ENCODE measurements at places on chromosomes 13 and 19. TPM values are rescaled to one million over a fixed set of nuclear protein-coding genes. Genes with fewer than 3 reads are reported as not detected.

ZNF283 gene
- total RNA-seq: 6.4 TPM

ZNF726 gene
- 8.0 TPM for total RNA-seq

CD70 gene
- total RNA-seq: not detected

CLIP3 gene
- 0.59 TPM for total RNA-seq

COL4A1 gene
- total RNA-seq: 68.5 TPM

PRTN3 gene
- 0.17 TPM for total RNA-seq

CYSLTR2 gene
- 0.37 TPM for total RNA-seq

DNA sequence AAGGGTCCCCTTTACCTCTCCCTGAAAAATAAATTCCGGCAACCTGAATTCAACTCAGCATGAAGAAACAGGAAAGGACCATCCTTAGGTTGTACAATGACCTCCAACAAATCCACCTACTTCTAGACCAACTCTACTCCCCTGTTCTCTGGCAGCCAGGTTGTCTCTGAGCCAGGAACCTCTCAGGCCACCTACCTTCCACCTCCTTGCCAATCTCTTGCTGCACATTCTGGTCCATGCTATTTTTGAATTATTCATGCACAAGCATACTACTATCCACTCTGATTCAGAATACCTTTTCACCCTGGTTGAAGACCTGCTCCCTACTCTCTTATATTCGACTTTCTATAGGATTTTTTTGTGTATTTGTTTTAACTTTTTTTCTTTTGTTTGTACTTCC lies 415.0 kb upstream of the ZNF507 start:
- no peak overlapping the region for H3K27ac ChIP-seq
- no peaks in the 10 kb centered on the region for H3K27me3 ChIP-seq
- H3K36me3 ChIP-seq: no peaks in the 10 kb centered on the region
- DNase-seq: no peak
- no peak overlapping the region for H3K4me3 ChIP-seq

GRCh38 chr19:16017138-16017490 lies 59.2 kb upstream of the TPM4 start:
- H3K36me3 ChIP-seq: no peaks in the 10 kb centered on the region
- no peaks in the 10 kb centered on the region for H3K4me1 ChIP-seq
- no peak for DNase-seq
- no peak overlapping the region for H3K4me3 ChIP-seq

- H3K36me3 ChIP-seq: no peaks in the 10 kb centered on the region
- H3K4me3 ChIP-seq: no peak overlapping the region
- H3K27me3 ChIP-seq: no peaks in the 10 kb centered on the region
- no peak for DNase-seq
- H3K4me1 ChIP-seq: no peaks in the 10 kb centered on the region
- H3K27ac ChIP-seq: no peak overlapping the region
Observed at GRCh38 chr13:73403355-73404120, 344.7 kb downstream of the KLF5 start.

- H3K36me3 ChIP-seq: no peaks in the 10 kb centered on the region
- H3K4me3 ChIP-seq: no peak overlapping the region
- H3K27me3 ChIP-seq: no peaks in the 10 kb centered on the region
Observed at GRCh38 chr13:85230691-85231093, 568.5 kb downstream of the SLITRK6 start.

DNA sequence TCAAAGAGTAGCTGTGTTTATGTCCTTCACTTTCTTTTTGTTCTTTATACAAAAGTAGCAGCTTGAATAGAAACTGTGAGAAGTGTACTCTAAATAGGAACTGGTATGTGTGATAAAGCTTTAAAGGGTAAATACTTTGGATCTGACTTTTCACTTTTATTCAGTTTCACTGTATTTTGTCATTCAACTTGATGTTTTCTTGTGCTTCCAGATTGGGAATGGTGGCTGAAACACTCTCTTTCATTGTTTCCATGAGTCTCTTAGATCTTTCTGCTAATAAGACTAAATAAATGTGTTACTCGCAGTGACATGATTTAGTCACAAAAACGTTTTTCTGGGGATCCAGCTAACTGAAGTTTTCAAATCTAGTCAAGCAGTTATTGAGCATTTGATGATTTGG lies 133.2 kb downstream of the GPC5 start:
- no peaks in the 10 kb centered on the region for H3K4me1 ChIP-seq
- H3K27me3 ChIP-seq: no peaks in the 10 kb centered on the region
- H3K4me3 ChIP-seq: no peak overlapping the region

DNA sequence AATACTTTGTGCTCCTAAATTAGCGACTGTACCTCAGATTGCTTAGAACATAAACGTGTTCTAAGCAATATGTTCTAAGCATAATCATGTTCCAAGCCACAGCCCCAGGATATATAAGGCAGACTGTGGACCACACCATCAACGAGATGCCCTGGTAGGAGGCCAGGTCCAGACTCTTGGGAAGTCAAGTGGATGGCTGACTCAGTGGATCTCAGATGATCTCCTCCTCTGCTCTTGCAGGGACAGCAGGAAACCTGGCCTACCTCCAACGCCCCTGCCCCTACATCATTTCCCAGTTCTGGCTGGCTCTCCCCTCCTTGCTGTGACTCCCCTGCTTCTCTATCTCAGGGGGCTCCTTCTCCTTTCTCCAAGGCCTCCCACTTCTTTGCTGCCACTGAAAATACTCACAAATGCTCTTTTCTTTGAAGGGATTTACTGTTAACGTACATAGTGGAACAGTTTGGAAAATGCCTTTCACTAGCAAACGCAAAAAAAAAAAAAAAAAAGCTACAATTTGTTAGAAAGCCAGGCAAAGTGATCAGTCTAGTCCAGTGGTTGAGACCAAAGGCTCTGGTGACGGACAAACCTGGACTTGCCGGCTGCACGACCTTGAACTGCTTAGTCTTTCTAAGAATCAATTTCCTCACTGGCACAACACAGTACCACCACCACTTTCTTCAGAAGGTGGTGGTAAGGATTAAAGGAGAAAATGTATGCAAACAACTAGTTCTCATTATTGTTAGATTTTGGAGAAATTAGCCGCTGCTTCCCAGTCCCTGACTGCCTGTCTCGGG lies 3.0 kb downstream of the TMTC4 start:
- no peaks in the 10 kb centered on the region for H3K27me3 ChIP-seq
- H3K27ac ChIP-seq: no peak overlapping the region
- H3K36me3 ChIP-seq: peaks cover 15% of the 10 kb centered on the region

DNA sequence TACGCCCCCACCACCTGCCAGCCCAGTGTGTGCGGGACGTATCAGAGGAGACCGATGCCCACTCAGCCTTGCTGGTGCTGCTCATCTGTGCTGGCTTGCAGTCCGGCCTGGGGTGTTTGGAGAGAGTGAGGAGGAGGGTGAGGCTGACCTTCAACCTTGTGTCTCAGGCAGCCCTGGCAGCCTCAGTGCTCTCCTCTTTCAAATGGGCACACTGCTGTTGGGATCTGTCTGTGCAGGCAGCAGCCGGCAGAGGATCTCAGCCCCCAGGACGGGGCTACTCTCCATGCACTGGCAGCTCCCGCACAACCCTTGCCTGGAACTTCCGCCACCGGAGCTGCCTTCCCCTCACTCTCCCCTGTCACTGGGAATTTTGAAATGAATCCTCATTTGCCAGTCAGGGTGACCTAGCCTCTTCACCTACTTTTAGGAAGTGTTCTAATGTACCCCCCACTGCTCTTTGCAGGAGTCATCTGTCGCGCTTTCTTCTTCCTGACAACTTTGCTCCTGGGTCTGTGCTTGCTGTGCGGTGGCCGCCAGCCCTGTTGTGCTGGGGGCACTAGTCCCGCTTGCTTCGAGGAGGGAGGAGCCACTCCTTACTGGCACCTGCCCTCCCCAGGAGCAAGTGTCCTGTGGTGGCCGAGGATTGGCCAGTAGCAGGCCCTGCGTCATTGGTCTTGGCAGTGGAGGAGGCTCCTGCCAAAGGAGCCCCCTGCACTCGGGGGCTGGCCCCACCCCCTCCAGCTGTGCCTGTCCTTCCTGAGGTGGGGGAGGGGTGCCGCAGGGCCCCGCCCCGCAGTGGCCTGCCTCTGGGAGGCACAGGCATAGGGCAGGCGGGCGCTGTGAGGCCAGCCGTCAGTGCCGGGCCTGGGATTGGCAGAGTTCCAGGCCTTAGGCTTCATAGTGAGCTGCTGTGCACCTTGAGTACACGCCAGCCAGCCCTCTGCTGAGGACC lies 53.4 kb downstream of the TSSK6 start:
- no peak overlapping the region for H3K4me3 ChIP-seq
- H3K27ac ChIP-seq: peak overlapping the region; percentile 68
- peak; percentile 79 for DNase-seq
- H3K4me1 ChIP-seq: peaks cover 11% of the 10 kb centered on the region
- peaks cover 1% of the 10 kb centered on the region for H3K36me3 ChIP-seq

- no peaks in the 10 kb centered on the region for H3K4me1 ChIP-seq
- H3K4me3 ChIP-seq: no peak overlapping the region
- no peak for DNase-seq
Observed at GRCh38 chr13:32471187-32471922, 43.4 kb upstream of the N4BP2L1 start.

DNA sequence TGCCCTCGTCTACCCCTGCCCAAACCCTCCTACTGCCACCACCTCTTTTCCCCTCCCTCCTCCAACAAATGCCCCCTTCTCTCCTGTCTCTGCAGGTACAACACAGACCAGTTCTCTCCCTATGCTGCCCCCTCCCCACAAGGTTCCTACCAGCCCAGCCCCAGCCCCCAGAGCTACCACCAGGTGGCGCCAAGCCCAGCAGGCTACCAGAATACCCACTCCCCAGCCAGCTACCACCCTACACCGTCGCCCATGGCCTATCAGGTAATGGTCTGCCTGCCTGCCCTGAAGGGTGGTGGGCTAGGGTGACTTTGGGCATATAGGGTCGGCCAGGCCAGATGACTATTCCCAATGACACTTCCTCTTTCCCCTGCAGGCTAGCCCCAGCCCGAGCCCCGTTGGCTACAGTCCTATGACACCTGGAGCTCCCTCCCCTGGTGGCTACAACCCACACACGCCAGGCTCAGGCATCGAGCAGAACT lies 6.5 kb upstream of the TIMM50 start:
- peaks cover 25% of the 10 kb centered on the region for H3K36me3 ChIP-seq
- H3K27ac ChIP-seq: no peak overlapping the region
- peak; percentile 73 for DNase-seq

- H3K4me1 ChIP-seq: no peaks in the 10 kb centered on the region
- no peaks in the 10 kb centered on the region for H3K27me3 ChIP-seq
- no peak overlapping the region for H3K27ac ChIP-seq
- no peaks in the 10 kb centered on the region for H3K36me3 ChIP-seq
- no peak for DNase-seq
Observed at GRCh38 chr13:50208826-50209335, 193.6 kb downstream of the KCNRG start.

DNA sequence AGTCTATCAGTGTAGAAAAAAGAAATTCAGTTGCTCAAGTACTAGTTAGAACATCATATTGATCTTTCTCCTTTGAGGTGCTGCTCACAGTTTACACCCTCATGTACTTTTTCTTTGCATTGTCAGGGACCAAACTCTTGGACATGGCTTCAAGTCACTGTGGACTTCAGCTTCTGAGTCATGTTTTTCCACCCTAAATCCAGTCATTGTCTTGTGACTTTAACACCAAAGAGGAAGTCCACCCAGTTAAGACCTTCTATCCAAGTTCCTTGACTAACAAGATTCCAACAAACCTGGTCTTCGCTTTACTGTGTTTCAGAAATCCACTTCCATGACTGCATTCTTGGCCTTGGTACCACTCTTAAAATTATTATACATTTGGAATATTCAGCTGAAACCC lies 206.7 kb upstream of the ARGLU1 start:
- H3K36me3 ChIP-seq: no peaks in the 10 kb centered on the region
- no peak overlapping the region for H3K27ac ChIP-seq
- no peak for DNase-seq
- H3K27me3 ChIP-seq: no peaks in the 10 kb centered on the region
- no peaks in the 10 kb centered on the region for H3K4me1 ChIP-seq
- no peak overlapping the region for H3K4me3 ChIP-seq

GRCh38 chr19:34172661-34173192 lies 423 bp downstream of the LSM14A start:
- DNase-seq: no peak
- peak overlapping the region; percentile 98 for H3K4me3 ChIP-seq
- no peaks in the 10 kb centered on the region for H3K36me3 ChIP-seq
- peak overlapping the region; percentile 100 for H3K27ac ChIP-seq

- H3K36me3 ChIP-seq: peaks cover 66% of the 10 kb centered on the region
- no peak for DNase-seq
- no peaks in the 10 kb centered on the region for H3K27me3 ChIP-seq
- no peak overlapping the region for H3K4me3 ChIP-seq
- H3K4me1 ChIP-seq: no peaks in the 10 kb centered on the region
Observed at GRCh38 chr19:43735957-43736356, 18.8 kb downstream of the SMG9 start.

DNA sequence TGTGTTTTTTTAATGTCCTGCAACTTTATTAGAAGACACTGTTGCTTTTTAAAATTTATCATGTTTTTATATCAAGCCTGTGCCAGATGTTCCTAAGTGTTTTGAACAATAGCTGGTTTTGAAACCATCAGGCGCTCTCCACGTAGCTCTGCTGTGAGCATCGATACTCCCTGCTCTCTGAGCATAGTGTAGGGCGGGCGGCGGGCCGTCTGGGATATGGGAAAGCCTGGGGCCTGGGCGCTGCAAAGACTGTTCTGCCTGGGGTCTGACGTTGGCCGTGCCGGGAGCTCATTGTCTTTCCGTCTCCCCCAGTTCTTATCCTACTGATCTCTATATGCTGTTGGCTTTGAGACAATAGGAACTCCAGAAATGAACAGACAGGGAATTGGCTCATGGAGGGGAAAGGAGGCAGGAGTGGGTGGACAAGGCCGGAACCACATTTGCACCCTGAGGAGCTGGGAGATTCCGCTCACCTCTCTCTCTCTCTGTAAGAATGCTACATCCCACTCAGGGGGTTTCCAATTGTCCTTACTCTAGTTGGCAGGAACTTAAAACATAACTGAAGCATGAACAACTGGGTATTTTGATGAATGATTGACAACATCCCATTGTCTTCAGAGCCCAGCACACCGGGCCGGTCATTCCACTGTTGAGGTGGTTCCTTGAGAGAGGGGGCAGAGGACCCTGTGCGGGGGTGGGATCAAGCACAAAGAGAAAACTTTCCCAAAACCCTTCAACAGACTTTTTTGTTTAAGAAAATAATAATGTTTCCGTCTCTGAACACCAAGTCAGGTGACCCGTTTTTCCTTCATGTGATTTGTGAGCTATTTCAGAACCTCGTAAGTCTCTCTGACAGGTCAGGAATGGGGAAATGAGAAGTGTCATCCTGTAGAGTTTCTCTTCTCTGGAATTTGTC lies 64.7 kb downstream of the COL4A2 start:
- H3K4me3 ChIP-seq: no peak overlapping the region
- no peak overlapping the region for H3K27ac ChIP-seq
- no peaks in the 10 kb centered on the region for H3K4me1 ChIP-seq
- DNase-seq: no peak
- H3K36me3 ChIP-seq: no peaks in the 10 kb centered on the region

DNA sequence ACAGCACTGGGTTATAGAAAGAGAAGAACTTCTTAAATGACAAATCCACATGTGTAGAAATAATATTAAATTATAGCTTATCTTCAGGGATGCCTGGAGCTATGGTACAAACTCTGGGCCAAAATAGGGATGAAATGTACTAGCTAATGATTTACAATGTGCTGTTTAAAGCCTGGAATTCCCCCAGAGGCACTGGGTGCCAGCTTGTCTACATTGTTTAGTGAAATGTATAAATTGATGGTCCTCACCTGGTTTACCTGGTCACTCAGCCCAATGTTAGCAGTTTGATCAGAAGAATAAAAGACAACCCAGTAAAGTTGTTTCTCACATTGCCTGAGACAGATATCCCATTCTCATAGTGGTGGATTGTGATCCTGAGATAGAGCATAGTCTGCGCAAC lies 597.2 kb downstream of the DIAPH3 start:
- no peak overlapping the region for H3K27ac ChIP-seq
- no peaks in the 10 kb centered on the region for H3K27me3 ChIP-seq
- no peaks in the 10 kb centered on the region for H3K36me3 ChIP-seq
- no peaks in the 10 kb centered on the region for H3K4me1 ChIP-seq
- DNase-seq: no peak
- no peak overlapping the region for H3K4me3 ChIP-seq
